ENCODE measurements at places on chromosomes 5 and 9.

DNA sequence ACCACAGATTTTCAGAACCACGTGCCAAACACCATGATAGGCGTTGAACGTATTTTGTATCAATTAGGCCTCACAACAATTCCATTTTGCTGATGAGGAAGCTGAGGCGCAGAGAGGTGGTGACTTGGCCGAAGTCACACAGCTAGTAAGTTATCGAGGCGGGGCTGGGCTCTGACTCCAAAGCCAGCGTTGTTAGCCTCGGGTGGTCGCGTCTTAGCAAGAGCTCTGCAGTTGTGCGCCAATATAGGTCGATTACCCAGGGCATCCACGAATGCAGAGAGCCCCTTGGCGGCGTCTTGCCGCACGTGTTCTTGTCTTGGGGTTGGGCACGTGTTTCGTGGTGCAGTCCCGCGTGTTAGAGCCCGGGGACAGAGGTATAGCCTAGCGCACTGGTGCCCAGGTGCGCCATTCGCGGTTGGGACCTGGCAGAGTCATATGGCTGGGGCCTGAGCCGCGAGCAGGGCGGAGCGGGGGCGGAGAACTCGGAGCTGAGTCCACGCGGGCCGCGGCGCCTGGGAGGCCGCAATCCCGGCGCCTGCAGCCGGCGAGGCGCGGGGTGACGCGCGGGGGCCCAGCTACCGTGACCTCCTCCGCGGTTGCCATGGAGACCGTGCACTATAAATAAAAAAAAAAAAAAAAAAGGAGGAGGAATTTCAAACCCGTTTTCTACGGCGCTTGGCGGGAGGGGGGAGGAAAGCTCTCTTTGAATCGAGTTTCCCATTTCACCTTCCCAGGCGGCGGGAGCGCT is 62.3 kb downstream of the CXXC5 start:
- DNase-seq, result peak; percentile 81

DNA sequence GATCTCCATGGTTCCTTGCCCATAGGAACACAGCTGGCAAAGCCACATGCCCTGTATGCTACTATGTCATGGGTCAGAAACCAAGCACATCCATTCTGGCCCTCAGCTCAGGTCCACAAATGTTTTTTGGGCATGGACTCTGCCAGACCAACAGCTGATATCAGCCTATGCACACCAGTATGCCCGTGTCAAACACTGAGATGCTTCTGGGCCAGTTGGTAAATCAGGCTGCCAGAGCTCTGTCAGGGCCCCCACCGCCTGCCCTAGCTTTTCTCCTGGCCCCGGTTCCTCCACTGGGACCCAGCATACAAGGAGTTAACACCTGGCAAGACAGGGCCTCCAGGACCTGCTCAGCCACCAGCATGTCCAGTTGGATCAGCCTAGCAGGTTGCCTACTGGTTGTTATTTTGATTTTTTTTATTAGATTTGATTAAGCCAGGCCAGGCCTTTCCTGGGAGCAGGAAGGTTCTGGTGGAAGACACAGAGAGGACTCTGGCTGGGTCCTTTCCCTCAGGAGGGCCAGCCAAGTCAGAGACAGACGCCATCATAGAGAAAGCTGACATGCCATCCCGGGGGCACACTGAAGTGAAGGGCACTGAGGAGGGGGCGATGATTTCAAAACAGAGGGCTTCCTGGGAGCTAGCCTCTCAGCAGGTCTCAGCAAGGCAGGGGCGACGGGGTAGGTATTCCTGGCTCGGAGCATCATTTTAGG is 65.8 kb downstream of the TSTD2 start:
- DNase-seq, result no peak

- no peak for DNase-seq
Observed at GRCh38 chr5:158461240-158461854, 602.4 kb upstream of the CLINT1 start.

GRCh38 chr9:105706156-105706555 is 11.8 kb downstream of the TMEM38B start:
- no peak for DNase-seq

DNA sequence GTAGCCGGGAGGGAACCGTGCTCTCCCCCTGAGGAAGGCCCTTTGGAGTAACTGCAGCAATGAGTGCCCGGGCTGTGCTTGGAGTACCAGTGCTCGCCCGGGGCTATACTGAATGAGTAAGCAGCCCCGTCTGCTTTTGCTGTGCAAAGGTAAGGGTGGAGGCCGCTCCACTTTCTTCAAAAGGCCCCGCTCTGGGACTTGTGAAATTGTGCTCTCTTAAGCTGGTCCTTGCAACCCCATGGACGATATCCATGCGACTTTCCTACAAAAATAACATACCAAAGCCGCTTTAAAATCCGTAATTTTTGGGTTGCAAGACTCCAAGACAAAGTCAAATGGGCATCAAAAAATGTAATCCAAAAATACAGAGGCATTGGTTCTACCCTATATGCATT is 578 bp upstream of the TNFAIP8 start:
- DNase-seq, result no peak

- DNase-seq, result no peak
Observed at GRCh38 chr9:113281356-113281755, 5.9 kb downstream of the PRPF4 start.

DNA sequence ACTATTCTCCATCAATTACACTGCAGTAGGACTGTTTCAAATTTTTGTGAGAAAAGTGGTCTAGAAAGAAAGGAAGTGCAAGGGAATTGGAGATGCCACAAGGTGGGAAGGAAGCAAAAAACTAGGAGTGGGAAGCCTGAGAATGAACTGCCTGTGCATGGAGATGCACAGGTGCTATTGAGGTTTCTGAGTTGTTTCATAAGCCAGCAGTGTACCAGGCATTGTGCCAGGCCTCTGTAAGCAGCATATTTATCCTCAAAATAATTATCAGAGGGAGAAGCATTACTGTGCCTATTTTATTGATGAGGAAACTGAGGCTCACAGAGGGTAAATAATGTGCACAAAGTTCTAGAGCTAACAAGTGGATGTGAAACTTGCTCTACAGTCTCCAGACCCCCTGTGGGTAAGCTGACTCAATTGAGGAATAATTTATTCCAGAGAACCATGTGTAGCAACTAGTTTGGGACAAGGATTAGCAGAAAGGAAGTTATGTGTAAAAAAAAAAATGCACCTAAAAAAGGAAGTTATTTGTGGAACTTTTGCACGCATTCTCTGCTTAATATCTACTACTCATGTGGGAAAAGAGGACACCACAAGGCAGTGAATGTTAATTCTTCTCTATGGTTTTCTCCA is 96.7 kb downstream of the SNCAIP start:
- DNase-seq, result peak; percentile 70

DNA sequence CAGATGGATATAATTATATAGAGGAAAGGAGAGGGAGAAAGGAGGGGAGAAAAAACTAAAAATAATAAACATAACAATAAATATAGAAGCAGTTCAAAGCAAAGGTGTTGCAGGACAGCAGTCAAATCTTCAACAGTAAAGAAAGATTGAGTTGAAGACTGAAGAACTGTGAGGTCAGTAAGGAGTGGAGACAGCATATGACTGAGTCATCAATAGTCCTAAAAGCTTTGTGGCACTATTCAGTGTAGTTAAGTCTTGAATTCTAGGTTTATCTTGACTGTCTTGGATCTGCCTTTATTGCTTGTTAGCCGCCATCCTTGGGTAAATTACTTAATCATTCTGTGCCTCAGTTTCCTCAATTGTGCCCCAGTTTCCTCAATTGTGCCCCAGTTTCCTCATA is 137.0 kb downstream of the MRPS30 start:
- DNase-seq, result peak; percentile 18

DNA sequence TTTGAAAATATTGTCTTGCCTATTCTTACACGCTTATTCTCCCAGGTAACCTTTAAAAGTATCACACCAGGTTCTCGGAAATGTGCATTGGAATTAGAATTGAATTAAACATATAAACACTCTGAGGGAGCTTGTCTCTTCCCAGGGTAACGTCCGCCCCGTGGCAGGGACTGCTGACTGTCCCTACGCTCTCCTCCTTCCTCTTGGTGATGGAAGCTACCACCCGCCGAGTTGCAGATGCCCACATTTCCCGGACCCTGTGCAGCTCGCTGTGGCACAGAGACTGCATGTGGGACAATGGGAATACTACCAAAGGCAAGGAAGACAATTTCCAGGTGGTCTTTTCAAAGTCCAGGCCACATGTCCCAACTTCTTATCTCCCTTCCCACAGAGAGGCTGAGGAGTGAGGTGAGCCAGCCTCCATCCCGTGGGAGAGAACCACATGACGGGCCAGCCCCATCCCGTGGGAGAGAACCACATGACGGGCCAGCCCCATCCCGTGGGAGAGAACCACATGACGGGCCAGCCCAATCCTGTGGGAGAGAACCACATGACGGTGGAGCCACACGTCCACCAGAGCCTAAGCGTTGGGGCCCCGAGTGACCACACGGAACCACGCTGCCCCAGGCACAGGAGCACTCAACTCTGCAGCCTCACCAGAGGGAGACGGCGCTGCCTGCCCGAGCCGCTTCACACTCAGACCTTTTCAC is 249.4 kb upstream of the IRX1 start:
- no peak for DNase-seq

GRCh38 chr9:34140853-34141252 is 14.4 kb upstream of the DCAF12 start:
- no peak for DNase-seq

DNA sequence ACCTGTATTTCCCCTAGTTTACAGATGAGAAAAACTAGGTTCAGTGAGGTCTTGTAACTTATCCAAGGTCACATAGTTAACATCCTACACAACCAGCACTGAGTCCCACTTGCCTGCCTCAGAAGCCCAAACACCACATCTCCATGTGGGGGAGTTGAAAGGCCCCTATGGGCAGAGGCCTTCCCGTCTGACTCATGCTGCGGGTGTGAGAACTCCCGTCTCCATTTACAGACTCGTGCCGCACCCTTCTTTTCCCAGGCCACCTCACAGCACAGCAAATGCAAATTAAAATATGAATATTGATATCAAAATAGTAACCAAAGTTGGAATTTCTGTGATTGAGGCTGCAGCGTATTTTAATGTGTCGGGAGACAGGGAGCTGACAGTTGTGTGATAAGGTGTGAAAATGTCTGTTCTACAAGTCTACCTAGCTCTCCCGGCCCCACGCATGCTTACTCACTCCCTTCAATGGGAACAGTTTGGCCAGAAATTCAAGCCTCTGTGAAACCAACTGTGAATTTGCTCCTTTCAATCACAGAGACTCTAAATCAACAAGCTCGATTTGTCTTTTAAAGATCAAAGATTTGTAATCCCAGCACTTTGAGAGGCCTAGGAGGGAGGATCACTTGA is 90.1 kb downstream of the CRB2 start:
- DNase-seq, result peak; percentile 29

DNA sequence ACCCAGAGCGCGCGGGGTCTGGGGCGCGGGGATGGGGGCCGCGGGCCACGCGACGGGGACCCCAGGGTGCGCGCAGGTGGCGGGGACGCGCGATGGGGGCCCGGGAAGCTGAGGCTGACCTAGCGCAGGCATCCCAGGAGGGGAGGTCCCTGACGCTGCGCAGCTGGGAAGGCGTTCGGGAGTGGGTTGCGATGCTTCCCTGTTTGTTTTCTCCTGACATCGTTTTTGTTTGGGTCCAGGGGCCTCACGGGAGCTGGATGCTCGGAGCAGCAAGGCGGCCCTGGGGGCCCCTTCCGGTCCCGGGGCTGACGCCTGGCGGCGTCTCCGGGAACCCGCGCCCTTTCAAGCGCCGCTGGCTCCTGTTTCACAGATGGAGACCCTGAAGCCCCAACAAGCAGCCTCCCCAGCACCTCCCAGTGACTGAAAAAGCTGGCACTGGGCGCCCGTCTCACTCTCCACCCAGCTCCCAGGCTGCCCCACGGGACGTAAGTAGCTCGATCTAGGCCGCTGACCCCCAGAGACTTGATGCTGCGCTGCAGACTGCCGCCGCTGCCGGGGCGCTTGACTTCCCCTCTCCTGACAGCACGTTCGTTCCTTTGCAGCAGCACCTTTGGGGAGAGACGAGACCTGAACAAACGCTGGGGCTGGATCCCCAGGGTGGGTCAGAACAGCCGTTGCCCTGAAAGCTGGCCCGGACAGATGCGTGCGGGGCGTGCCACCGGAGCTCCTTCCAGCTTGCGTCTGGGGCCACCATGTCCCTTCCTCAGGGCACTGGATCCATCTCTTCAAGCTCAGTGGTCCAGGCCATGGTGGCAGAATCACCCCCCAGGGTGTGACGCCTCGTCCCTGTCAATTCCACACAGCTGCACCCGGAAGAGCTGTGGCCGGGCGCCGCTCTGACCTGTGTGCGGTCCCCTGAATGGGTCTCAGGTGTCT is 593 bp downstream of the BRD3OS start:
- peak; percentile 15 for DNase-seq

DNA sequence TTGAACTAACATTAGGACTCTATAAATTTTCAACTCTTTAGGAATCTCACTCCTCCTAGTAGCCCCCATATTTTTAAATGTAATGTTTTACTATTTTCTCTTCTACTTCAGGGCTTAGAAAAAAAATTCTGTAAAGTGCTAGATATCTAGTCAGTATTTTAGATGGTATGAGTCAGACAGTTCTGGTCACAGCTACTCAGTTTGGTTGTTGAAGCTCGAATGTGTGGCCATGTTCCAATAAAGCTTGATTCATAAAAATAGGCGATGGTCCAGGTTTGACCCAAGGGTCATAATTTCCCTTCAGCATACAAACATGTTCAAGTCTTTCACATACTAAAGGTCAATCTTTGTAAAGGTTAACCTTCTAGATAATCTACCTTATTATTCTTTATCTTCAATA is 566.0 kb upstream of the CDH18 start:
- peak; percentile 26 for DNase-seq

DNA sequence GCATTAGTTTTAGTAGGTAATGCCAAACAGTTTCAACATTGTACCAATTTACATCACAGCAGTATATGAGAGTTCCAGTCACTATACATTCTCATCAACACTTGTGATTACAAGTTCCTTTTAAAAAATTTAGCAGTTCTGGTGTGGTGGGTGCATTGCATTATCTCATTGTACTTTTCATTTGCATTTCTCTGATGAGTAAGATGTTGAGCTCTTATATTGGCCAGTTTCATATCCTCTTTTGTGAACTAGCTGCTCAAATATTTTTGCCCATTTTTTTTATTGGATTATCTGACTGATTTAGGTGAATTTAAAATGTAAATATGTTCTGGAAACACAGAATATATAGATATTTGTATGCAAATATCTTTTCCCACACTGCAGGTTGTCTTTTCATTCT is 160.9 kb upstream of the NR3C1 start:
- DNase-seq, result no peak

DNA sequence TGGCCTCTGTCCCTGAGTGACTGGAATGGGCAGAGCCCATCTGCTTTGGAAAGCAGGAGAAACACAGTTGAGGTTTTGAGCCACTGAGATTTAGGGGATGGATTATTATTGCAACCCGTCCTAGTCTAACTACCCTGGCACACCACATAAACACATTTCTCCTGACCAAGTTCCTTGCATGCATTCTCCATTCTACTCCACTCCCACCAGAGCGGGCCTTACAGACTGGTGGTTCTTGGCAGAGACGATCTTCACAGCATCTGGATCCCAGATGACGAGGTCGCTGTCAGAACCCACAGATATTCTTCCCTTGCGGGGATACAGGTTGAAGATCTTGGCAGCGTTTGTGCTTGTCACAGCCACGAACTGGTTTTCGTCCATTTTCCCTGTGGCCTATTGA is 111.0 kb downstream of the DPYSL3 start:
- no peak for DNase-seq

- peak; percentile 1 for DNase-seq
Observed at GRCh38 chr9:27671636-27672035, 98.4 kb upstream of the C9orf72 start.

- DNase-seq, result peak; percentile 74
Observed at GRCh38 chr5:98770209-98770910, 3.1 kb upstream of the RGMB start.

Data from fibroblast of skin of scalp (primary cell).